Stimulated activated CD4-positive, alpha-beta T cell treated with anti-CD3 and anti-CD28 coated beads, Interleukin-1b, Interleukin-23, amount 100 ng/mL, for 1 hour (primary cell): ENCODE measurements at places on chromosomes 4 and X.
A peak's percentile ranks its signal among the peaks of the same experiment; 100 is the strongest.

DNA sequence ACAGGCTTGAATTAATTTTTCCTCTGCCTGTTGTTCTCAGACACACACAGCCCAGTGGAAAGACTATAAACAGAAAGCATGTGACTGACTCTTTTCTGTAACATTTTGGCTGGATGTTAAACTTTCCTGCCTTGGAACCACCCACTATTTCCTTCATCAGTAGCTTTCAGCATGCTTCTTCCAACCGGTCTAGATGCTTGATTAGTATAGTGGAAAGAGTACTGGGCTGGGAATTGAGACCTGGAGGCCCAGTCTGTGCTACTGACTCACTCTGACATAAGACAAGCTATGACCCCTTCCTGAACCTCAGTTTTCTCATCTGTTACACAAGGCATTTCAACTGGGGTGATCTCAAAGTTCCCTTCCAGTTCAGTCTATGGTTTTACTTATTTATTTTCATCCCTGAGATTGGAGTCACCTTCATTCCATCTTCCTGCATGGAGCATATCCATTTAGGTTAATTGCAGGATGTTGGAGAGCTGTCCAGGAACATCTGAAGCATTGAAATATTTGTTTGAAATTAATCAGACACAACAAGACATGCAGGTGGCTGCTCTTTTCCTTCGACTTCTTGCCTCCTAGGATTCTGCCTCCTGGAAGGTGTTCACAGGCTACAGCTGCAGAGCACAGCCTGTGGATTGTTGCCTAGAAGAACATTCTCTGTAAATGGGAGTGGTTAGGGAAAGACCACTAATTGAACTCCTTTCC lies 173.4 kb downstream of the RTL9 start:
- no peak for DNase-seq

GRCh38 chrX:47272013-47272408 lies 39.2 kb downstream of the USP11 start:
- no peak for DNase-seq

DNA sequence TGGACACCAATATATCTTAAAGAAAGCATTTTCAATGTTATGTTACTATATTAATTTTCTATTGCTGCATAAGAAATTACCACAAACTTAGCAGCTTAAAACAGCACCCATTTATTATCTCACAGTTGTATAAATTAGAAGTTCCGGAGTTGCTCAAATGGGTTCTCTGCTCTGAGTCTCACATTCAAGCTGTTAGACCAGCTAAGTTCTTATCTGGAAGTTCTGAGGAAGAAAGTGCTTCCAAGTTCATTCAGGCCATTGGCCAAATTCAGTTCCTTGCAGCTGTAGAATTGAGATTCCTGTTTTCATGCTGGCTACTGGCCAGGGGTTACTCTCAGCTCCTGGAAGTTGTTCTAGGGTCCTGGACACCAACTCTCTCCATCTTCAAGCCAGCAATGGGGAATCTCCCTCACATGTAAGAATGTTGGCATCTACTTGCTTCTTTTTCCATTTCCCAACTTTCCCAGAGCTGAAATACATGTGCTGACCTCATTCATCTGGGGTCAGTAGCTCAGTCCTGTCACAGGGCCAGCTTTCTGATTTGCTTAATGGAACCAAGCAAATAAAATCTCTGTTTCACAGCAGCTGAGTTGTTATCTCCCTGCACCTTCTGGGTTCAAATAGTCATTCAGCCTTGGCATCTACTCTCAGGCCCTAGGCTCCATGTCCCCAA lies 99.6 kb upstream of the INTU start:
- no peak for DNase-seq

DNA sequence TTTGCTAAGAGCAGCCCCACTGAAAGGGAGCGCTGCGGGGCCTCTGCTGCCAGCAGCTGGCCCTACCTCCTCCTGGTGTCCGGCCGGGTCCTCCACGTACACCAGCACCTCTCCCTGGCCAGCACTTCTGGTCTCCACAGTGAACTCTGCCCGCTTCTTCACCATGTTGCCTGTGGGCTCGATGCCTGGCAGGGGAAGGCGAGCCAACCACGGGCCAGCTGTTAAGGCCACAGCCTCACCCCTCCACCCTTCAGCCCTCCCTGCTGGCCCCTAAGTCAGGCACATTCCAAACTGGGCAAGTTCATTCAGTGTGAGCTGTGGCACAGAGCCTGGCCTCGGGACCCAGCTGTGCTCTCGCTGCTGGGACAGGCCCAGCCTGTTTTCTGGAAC lies 7.8 kb downstream of the FLNA start:
- no peak for DNase-seq

- DNase-seq = no peak
These were observed 235.4 kb downstream of the MGST2 start for GRCh38 chr4:139900964-139901376.

- no peak for DNase-seq
These were observed 21.3 kb upstream of the OPHN1 start for GRCh38 chrX:68454476-68455150.

DNA sequence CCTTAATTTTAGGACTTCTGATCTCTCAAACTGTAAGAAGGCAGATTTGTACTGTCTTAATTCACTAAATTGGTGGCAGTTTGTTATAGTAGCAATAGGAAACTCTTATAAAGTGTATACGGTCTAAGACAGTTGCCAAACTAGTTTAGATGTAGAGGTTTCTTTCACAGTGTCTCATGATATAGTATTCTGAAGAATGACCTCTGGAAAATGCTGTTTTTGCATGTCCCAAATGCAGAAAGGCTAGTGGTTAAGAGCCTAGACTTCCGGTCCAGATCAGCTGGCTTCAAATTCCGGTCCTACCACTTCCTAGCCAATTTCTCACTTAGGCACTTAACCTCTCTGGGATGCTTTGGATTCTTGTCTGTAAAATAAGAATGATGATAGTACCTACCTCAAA lies 538.5 kb downstream of the CENPC start:
- no peak for DNase-seq

- no peak for DNase-seq
These were observed 531.8 kb upstream of the GALNTL6 start for GRCh38 chr4:171281359-171281758.

DNA sequence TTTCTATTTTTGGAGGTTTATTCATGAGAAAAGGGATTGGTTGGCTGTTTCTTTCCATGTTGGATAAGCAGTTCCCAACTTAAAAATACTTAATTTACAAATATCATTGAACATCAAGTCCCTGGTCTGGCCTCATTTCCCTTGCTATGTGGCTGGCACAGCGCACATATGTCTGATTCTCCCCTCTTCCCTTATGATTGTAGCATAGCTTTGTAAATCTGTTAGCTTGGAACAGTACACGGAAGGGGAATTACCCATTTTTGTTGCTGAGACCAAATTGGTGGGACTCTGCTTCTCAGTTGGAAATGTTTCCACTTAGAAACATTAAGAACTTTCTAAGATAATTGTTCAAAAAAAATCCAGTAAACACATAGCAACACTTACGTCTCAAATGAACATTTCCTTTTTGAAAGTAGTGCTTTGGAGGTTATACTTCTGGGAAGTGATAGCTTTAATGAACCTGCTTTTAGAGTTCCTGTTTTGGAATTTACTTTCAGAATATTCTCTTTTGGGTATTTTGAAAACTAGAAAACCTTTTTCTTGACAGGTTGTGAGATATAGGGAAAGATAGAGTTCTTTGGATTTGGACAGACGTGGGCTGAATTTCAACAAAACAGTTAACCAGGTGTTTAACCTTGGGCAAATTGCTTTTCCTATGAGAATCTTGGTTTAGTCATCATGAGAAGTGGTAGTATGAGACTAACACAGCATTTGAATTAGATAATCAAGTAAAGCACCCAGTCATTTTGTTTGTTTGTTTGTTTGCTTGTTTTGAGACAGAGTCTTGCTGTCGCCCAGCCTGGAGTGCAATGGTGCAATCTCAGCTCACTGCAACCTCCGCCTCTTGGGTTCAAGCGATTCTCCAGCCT lies 47.3 kb downstream of the STIM2 start:
- DNase-seq = no peak

- DNase-seq = no peak
These were observed 39.8 kb downstream of the XIAP start for GRCh38 chrX:123899701-123900100.

DNA sequence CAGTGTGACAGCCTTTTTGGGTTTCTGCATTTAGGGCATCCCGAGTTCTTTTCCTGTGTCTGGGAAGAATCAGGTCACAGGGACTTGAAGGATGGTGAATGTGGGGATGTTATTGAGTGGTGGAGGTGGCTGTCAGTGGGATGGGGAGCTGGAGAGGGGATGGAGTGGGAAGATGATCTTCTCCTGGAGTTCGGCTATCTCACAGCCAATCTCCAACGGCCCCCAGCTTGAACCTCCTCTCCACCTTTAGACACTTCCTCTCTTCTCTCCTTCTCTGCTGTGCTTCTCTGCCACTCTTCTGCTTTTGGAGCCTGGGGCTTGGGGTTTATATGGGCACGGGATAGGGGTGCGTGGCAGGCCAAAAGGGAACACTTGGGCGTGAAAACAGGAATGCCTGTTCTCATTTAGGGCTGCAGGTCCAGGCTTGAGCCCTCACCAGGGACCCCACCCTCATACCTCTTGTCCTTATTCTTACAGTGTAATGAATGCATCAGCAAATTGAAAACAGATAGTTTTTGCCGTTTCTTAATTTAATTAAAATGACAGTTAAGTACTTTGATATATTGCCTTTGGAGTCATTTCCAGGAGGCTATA lies 37.5 kb downstream of the USP9X start:
- no peak for DNase-seq

GRCh38 chrX:73964579-73964978 lies 339.4 kb upstream of the ZCCHC13 start:
- DNase-seq = no peak

GRCh38 chrX:153029875-153030274 lies 26.4 kb upstream of the PNMA3 start:
- no peak for DNase-seq

GRCh38 chrX:152819732-152820131 lies 10.8 kb downstream of the CETN2 start:
- no peak for DNase-seq

GRCh38 chrX:7109838-7110793 lies 37.4 kb upstream of the STS start:
- DNase-seq = no peak

DNA sequence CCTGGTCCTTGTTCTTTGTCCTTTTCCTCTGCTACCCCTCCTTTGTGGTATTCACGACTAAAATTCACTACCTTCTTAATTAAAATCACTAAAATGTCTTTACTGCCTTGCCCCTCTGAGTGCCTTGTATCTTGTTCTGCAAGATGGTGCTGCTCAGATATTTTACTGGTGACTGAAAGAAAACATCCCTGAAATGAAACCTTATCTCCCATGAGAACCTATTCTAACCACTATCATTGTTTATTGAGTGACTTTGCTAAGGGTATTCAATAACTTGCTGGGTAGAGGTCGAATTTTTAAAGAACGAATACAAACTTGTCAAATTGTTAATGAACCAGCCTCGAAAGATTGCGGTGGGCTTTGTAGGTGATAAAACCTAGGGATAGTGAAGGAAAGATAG lies 52.8 kb downstream of the SPRY1 start:
- DNase-seq = no peak

GRCh38 chr4:38162240-38162784 lies 202.1 kb downstream of the PTTG2 start:
- no peak for DNase-seq

DNA sequence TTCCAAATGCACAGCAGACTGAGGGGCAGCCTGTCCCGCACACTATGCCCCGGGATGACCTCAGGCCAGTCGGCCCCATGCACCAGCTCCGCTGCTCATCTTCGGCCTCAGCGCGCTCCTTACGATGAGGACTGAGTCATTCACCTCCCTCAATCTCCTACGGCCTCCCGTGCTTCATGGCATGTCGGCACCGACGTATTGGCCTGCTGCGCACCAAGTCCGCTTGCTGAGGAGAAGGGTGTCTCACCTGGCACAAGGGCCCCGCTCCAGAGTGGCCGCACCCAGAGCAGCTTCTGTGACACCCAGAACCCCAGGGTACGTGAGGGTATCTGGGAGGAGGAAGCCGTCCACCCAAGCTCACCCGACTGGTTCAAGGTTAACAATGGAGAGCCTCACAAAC lies 35.5 kb downstream of the GAK start:
- DNase-seq = no peak

- DNase-seq = no peak
These were observed 561 bp upstream of the N4BP2 start for GRCh38 chr4:40055863-40056715.

- no peak for DNase-seq
These were observed 707.9 kb downstream of the CENPC start for GRCh38 chr4:66837279-66837922.

GRCh38 chr4:37584071-37584470 lies 102.1 kb downstream of the RELL1 start:
- no peak for DNase-seq

DNA sequence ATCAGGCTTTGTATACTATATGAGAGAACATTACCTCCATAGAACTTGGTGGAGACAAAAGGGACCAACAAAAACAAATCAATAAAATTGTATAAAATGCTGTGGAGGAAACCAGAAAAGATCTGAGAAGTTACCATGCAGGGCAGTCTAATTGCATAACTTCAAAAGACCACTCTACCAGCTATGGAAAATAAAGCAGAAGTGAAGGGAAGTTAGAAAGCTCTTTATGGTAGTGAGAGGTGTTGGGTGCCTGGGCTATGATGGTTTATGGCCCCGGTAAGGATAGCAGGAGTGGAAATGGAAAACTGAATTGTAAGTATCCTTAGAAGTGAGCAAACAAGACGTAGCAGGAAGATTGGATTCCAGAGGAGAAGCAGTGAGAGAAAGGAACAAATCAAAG lies 3.1 kb downstream of the TMEM184C start:
- no peak for DNase-seq

DNA sequence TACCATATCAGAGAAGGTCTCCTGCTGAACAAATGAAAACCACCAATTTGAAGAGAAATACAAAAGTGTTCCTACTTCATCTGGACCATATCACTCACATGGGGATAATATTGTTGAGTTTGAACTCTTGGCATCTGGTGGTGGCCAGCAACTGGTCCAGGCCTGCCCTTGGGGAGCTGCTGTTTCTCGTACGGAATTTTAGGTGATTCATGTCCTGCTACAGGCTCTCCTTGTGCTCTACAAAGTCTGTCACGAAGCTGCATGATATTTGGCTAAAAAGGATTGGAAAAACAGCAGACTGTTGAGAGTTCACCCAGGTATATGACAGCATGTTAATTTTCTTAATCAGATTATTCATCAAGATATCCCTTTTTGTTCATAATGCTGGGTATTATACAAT lies 42.2 kb downstream of the SEC31A start:
- no peak for DNase-seq

DNA sequence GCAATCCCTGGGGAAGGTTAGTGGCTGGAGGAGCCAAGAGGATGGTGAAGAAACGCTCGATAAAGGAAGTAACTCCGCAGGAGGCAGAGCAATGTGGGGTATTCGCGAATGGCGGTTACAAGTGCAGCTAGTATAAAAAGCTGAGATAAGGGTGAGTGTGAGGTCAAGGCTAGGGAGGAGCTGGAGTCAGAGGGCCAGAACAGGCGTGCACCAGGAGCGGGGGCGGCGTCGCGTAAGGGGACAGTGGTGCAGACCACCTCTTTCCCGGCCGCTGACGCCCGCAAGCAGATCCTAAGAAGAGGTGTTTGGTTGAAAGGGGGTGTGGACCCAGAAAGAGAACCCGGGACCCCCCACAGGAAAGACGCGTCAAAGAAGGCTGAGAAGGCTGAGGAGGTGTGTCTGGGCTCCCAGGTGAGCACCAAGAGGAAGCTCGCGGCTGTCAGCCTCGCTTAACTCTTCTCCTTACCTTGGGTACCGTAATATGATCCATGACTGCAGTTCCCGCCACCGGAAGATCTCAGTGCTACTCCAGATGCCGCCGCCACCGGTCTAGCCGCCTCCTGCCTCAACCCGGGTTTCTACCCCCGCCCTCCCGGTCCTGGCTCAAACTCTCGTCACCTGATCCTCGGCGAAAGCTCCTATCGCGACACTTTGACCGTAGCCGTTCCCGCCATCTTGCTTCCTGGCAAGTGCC lies at the start of gene MTMR8:
MTMR8 (minus strand) TSS at position 579 of the 694 bp plus-strand sequence; CDS start at position 490, 89 bp downstream.
- peak; percentile 27 for DNase-seq
